ENCODE measurements at places on chromosomes 5 and 9.

- DNase-seq = no peak
Measured at GRCh38 chr5:15365070-15365469, 134.9 kb upstream of the FBXL7 start.

DNA sequence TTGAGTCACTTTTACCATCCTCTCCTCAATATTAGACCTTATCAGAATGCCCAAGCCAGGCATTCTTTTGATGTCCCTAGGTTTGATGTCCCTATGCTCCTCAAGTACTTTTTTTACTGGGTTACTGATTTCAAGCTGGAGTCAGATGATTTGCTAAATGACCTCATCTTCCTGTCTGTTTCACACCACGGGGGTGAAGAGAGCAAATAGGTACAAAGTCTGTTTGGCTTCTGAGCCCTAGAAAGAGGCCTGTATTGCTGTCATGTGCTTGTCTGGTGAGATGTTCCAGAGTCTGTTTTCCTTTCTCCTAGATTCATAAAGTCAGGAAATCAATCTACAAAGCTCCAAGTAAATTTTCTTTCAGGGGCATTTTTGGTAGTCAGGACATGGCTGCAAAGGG is 12.7 kb upstream of the DAB2 start:
- DNase-seq = no peak

GRCh38 chr5:157963761-157964160 is 104.8 kb upstream of the CLINT1 start:
- DNase-seq = no peak

- no peak for DNase-seq
Measured at GRCh38 chr5:77095189-77095588, 8.1 kb upstream of the ZBED3 start.

DNA sequence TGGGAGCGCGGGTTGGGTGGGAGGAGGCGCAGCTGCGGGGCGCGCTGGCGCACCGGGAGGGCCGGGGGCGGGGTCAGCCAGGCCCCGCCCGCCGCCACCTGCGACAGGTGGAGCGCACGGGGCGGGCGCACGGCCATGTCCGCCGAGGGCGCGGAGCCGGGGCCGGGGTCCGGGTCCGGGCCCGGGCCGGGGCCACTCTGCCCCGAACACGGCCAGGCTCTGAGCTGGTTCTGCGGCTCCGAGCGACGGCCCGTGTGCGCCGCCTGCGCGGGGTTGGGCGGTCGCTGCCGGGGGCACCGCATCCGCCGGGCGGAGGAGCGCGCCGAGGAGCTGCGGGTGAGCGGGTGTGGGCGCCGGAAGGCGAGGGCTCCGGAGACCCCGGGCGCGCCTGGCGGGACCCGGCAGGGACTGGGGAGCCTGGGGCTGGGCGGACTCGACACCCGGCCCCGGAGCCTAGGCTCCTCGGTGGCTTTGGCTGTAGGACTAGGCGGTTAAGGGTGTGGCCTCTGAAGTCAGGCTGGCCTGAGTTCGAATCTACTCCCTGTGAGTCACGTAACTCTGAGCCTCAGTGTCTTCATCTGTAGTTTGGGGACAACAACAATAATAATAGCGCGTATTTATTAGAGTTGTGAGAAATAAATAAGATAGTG is at the start of gene BSPRY:
Gene BSPRY (plus strand): TSS at position 97 of the 650 bp plus-strand sequence. CDS start 39 bp downstream, at position 136.
- DNase-seq = peak; percentile 10

DNA sequence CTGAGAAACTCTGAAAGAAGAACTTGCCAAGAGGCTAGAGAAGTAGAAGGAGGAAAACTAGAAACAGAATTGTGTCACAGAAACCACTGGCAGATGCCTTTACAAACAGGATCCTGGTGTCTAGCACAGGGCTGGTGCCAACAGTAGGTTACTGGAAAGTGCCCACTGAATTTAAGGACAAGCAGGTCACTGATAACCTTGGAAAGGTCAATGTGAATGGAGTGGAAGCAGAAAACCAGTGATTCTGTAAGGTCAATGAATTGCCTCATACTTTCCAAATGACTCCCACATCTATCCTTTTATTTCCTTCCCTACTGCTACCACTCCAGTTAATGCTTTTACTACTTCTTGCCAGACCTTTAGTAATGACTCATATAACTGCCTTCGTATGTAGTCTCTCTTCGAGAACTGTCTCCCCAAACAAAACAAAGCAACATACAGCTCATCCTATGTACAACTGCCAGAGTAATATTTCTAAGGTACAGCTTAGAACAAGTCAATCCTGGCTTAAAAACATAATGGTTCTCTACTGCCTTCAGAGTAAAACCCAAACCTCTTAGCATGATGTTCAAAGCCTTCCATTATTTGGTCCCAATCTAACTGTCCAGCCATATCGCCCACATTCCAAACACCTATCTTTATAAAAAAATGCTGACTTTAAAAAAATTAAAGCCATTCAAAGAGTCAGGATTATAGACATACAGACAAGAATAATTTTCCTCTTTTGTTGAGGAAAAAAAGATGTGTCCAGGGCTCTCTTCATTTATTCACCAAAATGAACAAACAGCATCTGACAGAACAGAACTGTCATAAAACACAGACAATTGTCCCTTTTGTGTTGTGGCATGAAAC is 52.5 kb downstream of the NR3C1 start:
- DNase-seq = no peak

DNA sequence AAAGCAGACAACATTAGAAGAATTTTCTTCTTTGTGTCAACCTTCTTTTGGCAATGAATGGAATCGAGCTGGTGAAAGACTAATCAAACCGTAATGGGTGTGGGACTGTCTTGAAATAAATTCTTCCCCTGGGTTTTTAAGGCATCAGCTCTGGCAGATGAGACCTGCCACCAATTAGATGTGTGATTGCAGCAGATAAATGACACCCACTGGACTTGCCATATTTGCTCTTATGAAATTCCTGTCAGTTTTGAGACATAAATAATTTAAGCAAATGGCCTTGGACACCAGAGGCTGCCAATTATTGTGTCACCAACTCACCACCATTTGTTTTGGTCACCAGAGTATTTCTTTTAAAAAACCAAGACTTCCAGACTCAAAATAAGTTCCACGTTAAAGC is 135.9 kb upstream of the RGMB start:
- DNase-seq = no peak

DNA sequence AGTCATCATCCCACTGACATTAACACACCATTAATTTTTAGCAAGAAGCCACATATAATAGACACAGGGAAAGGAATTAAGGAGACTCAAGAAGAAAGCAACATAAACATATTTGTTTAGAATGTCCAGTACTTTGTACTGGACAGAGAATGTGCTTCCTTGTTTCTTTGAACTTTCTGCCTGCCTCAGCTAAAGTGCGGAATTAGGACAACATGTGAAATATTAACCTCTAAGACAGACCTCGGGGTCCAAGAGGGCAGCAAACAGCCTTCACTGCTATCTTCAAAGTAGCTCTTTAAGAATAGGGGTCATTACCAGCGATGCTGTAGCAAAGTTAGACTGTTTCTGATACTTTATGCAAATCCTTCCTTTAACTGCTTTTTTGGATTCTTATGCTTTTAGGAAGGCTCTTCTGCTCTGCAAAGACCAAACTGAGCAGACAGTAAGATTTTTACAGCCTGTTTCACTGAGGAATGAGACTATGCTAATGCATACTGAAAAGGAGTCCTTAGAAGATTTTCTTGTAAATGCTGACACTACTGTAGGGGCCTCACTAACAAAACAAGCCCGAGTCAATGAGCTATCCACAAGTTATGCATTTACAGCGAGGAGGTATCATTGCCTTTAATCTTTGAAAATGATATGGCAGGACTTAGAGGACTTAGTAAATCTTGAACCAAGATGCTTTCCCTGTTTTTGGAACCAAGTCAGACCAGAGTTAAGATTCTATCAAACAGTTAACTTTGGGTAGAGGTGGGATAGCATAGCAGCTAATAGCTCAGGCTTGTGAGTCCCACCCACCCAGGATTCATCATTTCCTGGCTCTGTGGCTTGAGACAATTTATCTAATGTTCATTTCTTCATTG is 23.8 kb downstream of the DAB2 start:
- no peak for DNase-seq

- no peak for DNase-seq
Measured at GRCh38 chr5:141477044-141477575, 1.3 kb downstream of the PCDHGC3 start.

- DNase-seq = no peak
Measured at GRCh38 chr9:127449332-127449966, 1.8 kb downstream of the RPL12 start.

GRCh38 chr9:135772702-135773493 is 70.9 kb downstream of the KCNT1 start:
- DNase-seq = no peak

- no peak for DNase-seq
Measured at GRCh38 chr9:77585335-77585786, 62.8 kb downstream of the GNA14 start.

DNA sequence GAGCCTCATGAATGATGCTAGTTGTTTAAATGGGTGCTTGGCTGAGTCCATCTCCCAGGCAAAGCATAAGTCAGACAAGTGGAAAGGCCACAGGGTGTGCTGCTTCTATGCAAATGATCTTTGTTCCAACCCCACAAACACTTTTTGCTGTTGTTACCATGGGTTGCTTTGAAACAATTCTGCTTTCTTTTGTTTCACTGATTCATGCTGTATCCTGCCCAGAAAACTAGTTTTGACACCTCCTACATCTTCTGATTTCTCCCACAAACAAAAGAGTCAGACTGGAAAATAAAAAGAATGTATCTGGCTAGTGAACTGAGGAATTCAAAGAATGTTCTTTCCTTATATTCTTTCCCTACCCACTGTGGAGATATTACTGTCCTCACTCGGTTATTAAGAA is 298.6 kb downstream of the DIRAS2 start:
- no peak for DNase-seq

DNA sequence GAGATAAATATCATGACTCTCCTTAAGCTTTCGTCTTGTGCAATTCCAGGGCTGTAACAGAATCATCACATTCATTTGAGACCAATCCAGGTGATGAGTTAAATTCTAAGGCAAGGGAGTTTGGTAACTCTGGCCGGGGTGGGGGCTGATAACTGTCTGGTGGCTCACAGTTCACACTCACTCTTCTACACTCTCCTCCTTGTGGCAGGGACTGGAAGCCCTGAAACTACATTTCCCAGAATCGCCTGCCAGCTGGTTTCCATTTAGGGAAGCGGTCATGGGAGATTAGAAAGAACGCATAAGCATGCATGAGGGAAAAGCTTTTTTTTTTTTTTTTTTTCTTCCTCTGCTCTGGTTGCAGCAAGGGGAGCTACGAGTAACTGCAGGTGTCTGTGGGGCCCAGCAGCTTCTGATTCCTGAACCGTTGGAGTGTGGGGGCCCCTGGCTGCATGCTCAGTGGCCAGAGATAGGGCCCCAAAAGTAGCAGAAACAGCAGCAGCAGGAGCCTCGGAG is 154.8 kb upstream of the TBC1D2 start:
- no peak for DNase-seq

DNA sequence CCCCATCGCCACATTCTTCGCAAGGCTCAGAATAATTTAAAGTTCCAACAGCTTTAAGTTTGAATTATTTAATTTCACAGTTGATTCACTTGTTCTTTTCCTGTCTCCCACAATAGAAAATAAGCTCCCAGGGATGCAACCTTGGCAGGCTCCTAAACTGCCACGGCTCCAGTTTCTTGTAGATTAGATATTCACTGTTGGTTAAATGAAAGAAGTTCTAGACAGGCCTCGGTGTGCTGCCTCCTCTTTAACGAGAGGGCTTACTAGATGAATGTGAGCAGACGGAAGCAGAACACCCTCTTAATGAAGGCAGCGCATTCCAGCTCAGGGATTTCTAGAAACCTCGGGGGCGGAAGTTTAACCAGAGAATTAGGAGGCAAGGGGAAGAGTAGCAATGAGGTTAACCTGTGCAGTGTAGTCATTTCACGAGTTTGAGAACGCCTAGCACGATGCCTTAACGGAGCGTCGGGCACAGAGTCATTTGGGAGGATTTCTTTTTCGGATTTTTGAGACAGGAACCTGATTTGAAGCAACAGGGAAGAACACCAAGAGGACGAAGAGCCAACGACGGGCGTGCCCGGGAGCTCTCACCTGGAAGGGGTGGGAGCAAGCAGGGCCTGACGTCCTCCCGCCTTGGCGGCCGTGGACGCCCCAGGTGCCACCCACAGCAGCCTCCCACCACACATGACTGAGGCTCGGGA is 637 bp upstream of the SMC5 start:
- DNase-seq = no peak

DNA sequence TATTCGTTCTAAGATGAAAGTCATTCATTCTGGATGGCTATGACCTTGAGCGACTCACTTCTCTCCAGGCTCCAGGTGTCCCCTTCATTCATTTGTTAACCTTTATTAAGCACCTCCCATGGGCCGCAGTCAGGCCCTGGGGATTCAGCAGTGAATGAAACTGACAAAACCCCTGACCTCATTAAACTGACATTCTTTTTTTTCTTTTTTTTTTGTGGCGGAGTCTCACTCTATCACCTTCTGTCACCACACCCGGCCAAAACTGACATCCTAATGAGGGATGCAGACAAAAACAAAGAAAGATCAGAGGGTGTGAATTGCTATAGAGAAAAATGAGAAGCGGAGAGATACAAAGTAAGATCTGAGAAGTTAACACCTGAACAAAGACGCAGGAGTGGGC is 16.5 kb upstream of the ODF2 start:
- DNase-seq = no peak

GRCh38 chr9:90033028-90033650 is 428.3 kb downstream of the GADD45G start:
- DNase-seq = no peak

- no peak for DNase-seq
Measured at GRCh38 chr9:13675638-13676000, 396.1 kb upstream of the MPDZ start.

GRCh38 chr5:58497921-58498320 is 6.7 kb downstream of the GAPT start:
- DNase-seq = no peak

GRCh38 chr9:107932046-107932445 is 442.5 kb upstream of the KLF4 start:
- no peak for DNase-seq

Data from stimulated activated CD4-positive, alpha-beta T cell treated with anti-CD3 and anti-CD28 coated beads, TNF-alpha, amount 100 ng/mL, for 1 hour (primary cell).